ENCODE measurements at places on chromosomes 4 and X.

DNA sequence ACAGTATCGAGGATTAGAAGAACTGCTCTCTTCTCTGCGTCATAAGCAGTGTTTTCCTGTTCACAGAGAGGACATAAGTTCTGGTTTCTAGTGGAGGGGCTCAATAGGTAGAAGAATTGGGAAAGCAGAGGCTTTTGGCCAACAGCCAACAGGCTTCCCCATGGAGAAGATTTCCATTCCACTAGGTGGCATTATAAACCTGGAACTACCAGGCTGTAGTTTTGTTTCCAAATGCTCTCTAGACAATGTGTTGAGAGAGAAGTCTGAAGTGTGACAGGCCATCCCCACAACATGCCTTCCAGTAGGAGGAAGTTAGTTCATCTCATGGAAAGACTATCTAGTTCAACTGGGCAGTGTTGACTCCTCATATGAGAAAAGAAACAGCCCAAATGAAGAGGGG, 63.8 kb upstream of the ANXA10 start:
- no peak for DNase-seq

- DNase-seq: no peak
Measured at GRCh38 chr4:174373821-174374220, 90.1 kb downstream of the CEP44 start.

GRCh38 chr4:163663454-163664225, 169.2 kb downstream of the TMA16 start:
- DNase-seq: peak; percentile 45

DNA sequence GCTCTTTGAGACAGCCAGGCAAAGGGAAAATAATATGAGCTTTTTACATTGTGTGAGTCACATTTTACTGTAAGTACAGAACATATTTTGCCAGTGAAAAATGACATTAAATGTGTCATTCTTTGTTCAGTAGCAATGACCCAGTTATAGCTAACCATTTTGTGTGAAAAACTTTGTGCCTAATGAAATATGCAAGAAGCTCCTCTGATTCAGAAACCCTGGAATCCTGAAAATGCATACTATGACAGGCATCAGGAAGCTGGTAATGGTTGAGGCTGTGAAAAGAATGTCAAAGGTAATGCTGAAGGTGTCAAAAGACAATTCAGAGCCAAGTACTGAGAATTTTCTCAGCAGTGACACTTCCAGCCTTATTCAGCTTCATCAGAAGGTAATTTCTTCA, 549.5 kb upstream of the SMIM31 start:
- peak; percentile 35 for DNase-seq

DNA sequence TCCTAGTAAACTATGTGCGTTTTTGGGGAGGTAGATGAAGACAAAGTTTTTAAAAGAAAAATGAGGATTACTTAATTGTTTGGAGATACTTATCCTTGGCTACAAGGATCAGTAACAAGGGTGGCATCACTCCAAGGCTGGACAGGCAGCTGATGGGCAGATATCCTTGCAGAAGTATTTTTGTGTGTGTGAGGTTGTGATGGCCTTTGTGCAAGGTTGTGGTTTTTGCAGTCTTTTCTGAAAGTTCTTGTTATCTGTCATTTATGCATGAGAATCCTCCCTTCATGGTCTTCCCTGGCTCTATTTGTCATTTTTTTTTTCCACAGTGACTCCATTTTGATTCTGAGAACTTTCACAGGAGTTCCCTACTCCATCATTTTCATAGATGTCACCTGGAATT, 96.0 kb upstream of the C1GALT1C1 start:
- DNase-seq: no peak

DNA sequence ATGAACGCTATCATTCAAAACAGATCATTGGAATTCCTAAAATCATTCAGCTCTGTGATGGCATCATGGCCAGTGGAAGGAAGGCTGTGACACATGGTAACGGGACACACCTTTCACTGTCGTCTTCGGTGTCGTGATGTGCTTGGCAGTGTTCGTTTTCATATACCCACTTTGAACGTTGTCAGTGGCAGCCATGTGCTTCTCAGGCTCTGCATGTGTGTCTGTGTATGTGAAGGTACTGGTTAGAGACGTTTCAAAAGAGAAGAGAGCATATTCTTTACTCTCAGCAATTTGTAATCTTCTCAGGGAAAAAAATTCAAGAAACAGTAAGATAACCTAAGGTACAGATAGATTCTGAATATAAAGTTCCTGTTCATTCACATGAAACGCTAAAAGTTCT, 70.6 kb upstream of the MSANTD1 start:
- DNase-seq: no peak

All from eye (tissue), 1 donor.